ENCODE measurements at places on chromosomes 6 and 20.

DNA sequence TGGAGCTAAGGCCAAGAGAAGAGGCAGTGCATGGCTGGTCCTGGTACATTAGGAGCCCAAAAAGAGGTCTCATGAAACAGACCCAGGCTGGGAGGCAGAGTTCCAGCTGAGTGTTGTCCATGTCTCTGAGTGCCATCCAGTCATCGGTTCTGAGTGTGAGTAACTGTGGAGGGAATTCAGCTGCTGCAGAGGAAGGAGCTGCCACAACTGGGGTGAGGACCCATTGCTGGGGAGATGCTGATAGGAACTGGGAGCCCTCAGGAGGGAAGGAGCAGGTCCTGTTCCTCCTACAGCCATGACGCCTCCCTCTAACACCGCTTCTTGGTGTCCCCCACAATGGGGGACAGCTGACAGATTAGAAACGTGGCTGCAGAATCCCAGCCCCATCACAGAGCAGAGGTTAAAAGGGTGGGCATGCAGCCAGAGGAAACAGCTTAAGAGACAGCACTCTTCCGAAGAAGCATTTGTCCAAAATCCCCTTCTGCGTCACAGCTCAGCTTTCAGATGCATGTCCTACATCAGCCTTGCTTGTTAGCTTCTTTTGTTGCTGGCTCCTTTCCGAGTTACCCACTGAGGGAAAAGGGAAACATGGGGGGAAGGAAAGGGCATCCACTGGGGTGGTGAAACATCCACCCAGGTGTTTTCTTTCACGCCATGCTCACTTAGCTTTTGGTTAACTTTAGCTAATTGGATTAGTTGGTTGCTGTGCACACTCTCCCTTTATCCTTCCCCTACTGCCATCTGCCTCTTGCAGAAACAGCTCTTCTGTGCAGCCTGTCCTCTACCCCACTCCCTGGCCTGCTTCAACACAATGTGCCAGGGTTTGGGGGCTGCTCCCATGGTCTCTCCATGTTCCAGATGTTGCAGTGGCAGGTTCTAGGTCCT, 239.2 kb downstream of the SYNDIG1 start:
- no peak for DNase-seq

GRCh38 chr6:129621252-129621651, 88.7 kb downstream of the ARHGAP18 start:
- peak; percentile 46 for DNase-seq

- DNase-seq, result no peak
These were observed 289.4 kb downstream of the PHACTR1 start for GRCh38 chr6:13005994-13006393.

DNA sequence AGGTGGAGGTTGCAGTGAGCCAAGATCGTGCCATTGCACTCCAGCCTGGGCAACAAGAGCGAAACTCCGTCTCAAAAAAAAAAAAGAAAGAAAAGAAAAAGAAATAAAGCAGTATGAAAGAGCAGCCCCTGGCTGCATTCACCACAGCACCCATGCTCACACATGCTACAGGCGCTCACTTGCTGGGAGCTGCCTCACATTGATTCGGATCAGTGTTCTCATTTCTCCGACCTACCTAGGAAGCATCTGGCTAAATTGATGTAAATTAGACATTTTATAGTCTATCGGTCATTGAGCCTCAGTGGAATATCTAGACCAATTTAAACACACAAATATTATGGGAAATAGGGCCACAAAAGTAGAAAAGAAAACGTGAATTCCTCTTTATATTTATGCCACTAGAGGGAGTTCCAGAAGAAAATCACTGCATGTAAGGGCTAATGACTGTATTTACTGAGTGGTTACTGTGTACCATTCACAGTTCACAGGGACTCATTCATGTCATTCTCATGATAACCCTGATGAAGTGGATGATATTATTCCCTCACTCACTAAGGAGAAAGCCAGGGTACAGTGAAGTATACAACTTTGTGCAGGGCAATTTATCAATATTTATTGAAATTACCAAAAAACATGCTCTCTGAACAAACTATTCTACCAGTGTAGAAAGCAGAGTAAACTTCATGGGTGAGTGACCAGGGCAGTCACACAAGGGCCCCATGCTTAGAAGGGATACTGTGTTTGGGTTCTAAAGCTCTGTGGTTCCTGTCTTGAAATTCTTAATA, 5.3 kb upstream of the MOG start:
- DNase-seq, result peak; percentile 55

DNA sequence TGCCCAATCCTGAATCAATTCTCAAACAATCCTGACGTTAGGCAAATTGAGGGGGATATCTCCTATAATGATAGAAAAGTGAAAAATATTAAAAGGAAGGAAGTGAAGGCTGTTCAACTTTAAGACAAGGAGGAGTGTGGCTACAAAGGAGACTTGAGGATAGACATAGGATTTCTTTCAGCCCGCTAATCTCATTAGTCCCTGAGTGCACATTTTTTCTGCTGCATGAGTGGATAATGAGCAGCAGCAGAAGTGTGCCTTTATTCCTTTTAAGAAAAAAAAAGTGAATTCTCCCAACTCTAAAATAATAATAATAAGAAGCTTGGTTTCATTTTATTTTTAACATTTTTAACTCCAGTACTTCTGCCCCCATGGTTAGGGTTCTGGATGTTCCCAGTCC, 102.0 kb downstream of the SPTLC3 start:
- DNase-seq, result no peak

DNA sequence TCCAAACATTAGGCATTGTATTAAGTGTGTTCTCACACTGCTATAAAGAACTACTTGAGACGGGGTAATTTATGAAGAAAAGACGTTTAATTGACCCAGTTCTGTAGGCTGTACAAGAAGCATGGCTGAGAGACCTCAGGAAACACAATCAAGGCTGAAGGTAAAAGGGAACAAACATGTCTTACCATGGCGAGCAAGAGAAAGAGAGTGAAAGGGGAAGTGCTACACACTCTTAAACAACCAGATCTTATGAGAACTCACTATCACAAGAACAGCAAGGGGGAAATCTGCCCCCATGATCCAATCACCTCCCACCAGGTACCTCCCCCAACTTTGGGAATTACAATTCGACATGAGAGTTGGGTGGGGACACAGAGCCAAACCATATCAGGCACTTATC, 86.6 kb upstream of the TOP1 start:
- no peak for DNase-seq

GRCh38 chr6:124961777-124962638, at the start of gene RNF217:
Gene RNF217 (plus strand): TSS chr6:124962437. CDS start chr6:124962545, 108 bp downstream.
- DNase-seq, result no peak

DNA sequence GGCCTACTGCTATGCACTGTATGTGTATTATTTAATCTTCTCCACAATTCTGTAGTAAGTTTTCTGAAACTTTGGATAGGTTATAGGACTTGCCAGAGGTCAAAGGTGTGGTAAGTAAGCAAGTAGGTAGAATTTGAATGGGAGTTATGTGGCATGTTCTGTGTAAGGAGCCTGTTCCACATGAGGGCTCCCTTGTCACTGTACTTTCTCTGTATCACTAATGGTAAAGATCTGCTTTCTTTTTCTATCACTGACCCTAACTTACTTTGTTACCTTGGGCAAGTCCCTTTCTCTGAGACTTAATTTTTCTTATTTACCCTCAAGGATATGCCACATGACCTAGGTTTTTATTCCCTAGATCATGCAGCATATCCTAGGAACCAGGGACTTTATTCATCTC, 50.3 kb downstream of the EIF2S2 start:
- DNase-seq, result no peak

DNA sequence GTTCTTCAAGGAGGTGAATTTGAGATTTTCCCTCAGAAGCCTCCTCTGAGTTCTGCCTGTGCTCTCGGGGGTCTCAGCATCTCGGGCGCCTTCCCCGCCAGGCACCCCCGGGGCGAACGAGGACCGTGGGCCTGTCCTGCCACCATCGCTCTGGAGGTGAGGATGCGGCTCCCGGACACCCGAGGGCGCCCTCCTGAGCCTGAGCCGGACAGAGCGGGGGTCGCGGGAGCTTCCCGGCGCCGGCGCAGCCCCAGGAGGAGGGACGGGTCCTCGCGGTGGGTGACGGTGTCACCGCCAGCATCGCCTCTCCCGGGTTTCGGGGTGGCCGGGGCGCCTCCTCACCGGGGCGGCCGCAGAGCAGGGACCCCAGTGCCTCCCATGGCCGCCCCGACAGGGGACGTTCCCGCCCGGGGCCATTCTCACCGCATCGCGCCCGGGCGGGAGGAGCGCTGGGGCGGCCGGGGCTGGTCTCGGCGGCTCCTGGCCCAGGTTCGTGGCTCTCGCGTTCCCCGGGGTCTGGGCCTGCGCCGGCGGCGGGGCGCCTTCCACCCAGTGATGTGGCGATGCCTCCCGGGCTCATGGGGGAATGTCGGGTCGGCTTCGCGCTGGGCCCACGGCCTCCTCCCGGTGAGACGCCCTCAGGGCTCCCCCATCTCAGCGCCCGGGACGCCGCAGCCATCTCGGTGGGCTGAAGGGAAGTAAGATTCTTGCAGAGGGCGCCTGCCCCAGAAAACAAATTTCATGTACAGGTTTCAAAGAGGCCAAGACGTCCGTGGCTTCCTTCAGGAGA, 210.5 kb downstream of the ERMARD start:
- DNase-seq, result no peak

- DNase-seq, result no peak
These were observed 37.4 kb upstream of the MRPS10 start for GRCh38 chr6:42255050-42255449.

DNA sequence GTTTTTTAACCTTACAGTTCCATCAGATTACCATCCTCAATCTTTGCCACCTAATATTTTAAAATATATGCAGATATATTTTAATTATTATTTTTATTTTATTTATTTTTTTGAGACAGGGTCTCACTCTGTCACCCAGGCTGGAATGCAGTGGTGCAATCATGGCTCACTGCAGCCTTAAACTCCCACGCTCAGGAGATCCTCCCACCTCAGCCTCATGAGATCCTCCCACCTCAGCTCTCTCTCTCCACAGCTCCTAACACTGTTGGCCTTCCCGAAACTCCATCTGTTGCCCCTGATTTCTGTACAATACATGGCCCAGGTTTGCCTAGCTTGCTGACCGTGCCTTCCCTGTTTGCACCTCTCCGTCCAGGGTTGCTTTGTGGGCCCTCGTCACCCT, 4.4 kb upstream of the TAB2 start:
- no peak for DNase-seq

GRCh38 chr20:2795451-2795850, 5.0 kb downstream of the CPXM1 start:
- DNase-seq, result no peak
